ENCODE measurements at places on chromosomes 16 and 17.
A peak's percentile ranks its signal among the peaks of the same experiment; 100 is the strongest.

DNA sequence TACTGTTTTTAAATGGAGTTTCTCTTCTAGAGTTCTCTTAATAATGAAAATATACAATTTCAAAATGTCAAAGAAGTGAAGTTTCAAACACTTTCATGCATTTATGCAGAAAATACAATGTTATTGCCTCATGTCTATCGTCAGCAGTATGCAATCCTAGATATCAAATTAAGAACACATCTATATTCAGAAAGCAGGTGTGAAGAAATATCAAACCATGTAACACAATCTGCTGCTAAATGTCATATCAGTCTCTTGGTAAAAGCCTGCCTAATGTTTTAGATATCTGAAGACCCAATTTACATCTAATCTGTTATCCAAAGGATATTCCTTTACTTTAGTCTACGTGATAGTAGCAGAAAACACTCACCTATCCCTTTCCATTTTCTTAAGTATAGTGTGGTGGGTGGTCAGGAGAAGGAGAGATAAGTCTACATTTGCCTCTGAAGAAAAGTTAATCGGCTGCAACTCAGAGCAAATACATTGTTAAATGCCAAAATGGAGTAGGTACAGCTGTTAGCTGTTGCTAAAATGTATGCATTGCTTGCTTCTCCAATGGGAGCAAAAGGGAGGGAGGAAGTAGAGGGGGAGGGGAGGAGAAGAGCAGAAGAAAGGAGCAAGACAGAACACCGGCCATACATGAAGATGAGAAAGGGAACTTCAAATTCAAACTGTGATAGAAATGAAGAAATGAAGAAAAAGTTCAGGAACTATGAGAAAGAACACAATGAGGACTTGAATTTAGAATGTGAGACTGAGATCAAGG lies 64.9 kb downstream of the ITFG1 start:
- DNase-seq: no peak

GRCh38 chr16:29126057-29126494 lies 141.2 kb downstream of the LAT start:
- no peak for DNase-seq

DNA sequence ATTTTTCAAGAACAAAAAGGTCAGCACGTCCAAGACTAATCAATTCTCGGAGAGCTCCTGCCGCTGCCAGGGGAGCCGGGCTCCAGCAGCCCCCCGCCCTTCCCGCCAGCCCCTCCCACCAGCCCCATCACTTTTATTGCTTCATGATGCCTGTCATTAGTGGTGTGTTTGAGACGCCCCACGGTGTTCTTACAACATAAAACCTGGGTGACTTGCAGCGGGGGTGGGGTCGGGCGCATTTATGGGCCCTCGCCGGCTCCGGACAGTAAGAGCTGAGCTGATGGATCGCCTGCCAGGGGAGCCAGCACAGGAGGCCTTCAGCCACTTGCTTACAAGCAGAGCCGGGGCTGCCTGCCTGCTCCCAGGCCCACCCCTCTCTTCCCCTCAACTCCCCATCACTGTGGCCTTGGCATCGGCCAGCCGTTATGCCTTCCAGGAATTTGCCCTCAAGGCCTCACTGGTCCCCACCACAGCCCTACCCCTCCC lies 82.9 kb upstream of the CBX4 start:
- no peak for DNase-seq

DNA sequence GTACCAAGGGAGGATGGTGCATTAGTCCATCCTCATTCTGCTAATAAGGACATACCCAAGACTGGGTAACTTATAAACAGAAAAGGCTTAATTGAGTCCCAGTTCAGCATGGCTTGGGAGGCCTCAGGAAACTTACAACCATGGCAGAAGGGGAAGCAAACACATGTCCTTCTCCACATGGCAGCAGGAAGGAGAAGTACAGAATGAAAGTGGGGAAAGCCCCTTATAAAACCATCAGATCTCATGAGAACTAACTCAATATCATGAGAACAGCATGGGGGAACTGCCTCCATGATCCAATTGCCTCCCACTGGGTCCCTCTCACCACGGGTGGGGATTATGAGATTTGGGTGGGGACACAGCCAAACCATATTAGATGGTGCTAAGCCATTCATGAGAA lies 84.5 kb downstream of the SEC14L1 start:
- DNase-seq: no peak

DNA sequence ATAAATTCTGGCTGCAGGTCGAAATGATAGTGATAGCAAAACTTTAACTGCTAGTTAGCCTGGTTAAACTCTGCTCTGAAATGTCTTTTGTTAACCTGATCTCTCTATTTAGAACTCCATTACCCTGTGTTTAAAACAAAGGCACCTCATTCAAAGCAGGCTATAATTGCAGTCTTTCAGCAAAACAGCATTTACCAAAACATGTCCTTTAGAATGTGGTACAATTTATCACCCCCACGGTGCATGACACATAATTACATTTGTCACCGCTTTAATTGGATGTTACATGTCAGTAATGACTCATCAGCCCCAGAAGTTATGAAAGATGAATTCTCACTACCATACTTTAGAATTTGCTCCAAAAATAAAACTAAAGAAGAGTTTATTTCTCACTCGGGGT lies 295.4 kb downstream of the TOX3 start:
- peak; percentile 20 for DNase-seq

DNA sequence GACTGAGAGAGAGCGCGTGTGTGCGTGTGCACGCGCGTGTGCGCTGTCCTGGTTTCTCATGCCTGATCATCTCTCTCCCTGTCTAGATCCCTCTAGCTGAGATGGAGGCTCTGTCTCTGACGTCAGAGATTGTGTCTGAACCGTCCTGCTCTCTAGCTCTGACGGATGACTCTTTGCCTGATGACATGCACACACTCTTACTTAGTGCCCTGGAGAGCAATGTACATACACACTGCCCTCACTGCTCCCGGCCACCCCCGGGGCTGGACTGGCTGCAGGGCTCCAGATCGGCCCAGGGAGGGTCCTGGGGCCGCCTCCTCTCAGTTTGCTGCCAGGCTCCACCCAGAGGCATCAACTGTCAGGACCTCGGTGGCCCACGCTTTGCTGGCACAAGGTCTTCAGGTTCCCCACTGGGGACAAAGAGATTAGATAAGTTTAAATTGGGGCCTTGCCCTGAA lies 13.1 kb upstream of the ABCC3 start:
- DNase-seq: no peak

DNA sequence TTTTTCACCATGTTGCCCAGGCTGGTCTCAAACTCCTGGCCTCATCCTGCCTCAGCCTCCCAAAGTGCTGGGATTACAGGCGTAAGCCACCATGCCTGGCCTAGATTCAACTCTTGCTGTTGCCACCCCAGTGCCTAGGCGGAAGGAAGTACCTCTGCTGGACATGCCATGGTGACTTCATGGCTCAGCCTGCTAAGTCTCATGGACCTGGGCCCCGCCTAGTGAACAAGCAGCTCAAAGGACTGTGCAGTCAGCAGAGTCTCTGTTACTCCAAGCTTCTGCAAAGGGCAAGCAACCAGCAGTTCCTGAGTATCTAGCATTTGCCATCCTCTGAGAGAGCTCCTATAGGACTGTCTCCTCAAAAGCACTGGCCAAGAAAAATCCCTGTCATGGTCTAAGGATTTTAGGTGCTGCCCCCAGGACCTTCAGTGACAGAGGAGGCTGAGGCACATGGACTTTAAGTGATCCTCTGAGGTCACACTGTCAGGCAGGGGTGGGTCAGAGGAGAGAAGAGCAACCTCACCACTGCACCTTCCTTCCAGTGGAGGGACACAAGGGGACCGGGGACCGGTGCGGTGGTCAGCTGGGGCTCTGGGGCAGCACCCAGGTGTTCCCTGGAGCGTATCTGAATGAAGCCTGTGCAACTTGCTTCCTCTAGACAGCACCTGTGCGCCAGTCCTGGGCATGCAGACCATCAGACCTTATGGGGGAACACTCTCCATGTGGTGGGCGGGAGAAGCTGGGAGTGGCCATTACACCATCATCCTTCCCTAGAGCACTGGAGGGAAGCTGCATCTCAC lies 71.3 kb downstream of the IL21R start:
- no peak for DNase-seq

- DNase-seq: peak; percentile 86
Observed at GRCh38 chr17:927611-928461, 51.7 kb downstream of the NXN start.

DNA sequence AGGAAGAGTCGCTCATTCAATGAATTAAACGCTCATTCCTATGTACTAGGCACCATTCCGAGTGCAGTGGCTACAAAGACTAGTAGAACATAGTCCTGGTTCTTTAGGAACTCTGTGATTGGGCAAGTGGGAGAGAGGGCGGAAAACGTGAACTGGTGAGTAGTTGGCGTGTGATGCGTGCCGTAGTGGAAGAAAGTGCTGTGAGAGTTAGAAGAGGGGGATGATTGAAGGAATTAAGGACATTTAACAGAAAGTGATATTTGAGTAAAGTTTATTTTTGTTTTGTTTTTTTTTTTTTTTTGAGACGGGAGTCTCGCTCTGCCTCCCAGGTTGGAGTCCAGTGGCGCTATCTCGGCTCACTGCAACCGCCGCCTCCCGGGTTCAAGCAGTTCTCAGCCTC lies 7.9 kb upstream of the SLFN14 start:
- DNase-seq: peak; percentile 53

DNA sequence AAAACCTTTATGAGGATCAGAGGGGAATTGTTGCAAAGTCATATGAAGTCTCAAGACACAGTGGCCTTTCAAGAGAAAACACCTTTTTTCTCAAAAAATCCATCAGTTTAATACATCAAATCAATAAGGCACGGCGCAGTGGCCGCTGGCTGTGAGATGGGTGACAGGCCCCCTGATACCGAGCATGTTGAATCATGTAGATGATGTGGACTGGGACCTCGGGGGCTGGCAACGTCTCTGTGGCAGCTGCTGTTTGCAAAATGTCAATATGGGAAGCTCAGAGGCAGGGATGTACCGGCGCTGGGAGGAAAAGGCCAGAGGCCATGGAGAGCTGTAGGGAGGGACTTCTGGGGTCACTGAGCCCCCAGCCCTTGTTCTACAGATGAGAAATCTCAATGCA lies 169.1 kb downstream of the GSG1L start:
- DNase-seq: no peak

DNA sequence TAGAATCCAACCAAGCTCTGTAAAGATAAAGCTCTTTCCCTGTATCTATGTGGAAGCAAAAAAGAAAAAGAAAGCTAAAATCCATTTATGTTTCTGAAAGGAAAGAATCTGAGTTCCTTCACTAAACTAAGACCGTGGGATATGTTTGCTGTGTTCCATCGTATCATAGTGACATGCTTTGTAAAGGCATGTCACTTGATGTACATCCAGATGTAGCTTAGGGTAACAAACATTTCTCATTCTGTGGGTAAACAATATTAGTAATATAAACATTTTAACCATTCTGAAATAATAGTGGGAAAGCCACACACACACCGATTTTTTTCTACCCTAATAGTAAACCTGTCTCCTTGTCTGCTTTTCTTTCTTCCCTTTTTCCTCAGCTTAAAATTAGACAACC lies 78.1 kb downstream of the TUBD1 start:
- DNase-seq: no peak

DNA sequence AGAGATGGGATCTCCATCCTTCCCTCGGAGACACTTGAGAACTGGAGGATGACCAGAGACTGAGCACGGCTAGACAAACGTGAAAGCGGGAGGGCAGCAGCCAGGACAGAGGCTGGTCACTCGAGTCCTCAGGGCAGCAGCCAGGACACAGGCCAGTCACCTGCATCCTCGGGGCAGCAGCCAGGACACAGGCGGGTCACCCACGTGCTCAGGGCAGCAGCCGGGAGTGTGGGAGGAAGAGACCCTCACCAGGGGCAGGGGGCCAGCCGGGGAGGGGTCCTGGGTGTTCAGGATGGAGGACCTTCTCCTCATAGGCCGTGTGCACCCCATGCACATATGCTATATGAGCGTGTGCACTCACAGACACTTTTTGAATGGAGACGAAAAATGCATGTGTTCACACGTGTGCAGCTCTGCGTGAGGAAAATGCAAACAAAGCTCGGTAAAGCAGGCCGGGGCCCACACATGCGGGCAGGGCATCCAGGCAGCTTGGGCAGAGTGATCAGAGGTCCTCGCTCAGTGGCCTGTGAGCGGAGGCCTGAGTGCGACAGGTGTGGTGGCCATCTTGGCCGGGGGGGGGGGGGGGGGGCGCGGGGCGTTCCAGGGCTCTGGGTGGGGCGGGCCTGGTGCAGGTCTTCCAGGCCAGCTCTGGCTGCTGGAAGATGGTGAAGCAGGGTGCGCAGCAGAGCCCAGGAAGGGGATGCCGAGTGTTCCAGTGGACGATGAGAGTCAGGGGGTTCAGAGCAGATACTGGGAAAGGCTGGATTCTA lies 26.7 kb downstream of the ZNF469 start:
- DNase-seq: no peak

GRCh38 chr16:85651629-85652430 lies 36.9 kb downstream of the GINS2 start:
- DNase-seq: no peak

DNA sequence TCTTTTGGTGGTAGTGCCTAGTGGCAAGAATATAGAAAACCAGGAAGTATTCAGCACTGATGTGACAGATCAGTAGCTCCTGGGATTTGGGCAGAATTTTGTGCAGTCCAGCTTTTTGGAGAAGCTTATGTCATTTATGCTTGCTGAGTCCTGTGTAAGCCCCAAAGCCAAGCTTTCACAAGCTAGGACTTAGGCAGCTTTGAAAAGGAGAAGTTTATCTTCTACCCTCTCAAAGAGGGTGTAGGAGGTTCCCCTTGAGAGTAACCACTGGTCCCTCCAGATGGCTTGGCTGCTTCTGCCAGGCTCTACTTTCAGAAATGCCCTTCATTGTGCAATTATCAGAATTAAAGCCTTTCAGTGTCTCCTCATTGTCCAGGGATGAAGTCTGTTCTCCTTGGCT lies 78.8 kb downstream of the CES1 start:
- no peak for DNase-seq

DNA sequence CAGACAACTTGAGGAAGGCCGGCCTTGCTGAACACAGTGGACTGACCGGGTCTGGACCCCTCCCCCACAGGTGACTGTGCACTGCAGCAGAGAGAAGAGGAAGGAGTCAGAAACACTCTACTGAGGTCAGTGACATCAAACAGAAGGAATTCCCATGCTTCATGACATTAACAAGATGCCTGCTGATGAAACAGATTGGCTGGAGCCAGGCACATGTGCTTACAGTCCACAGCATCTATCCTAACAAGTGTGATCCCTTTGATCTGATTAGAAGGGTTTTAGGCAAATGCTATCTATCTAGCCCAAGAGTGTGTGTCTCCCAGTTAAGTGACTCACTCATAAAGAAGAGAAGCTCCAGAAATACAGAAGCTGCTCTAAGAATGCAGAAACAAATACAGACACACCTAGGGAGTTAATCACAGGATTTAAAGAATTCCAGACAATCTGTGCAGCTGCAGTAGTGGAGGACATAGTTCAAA lies 90.2 kb downstream of the SYCE1L start:
- DNase-seq: peak; percentile 21

DNA sequence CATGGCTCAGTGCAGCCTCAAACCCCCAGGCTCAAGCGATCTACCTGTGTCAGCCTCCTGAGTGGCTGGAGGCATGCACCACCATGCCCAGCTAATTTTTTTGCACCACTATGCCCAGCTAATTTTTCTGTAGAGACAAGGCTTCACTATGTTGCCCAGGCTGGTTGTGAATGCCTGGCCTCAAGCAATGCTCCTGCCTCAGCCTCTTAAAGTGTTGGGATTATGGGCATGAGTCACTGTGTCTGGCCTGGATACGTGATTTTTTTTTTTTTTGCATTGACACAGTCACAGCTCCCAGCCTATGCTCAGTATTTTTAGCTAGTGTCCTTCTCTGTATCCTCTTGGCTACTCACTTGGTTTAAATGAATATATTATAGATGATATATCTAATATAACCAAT lies 377.0 kb upstream of the TNRC6C start:
- peak; percentile 24 for DNase-seq

- peak; percentile 81 for DNase-seq
Observed at GRCh38 chr17:49407981-49408501, 6.6 kb downstream of the PHB1 start.

- DNase-seq: no peak
Observed at GRCh38 chr17:42270170-42270535, 6.0 kb downstream of the STAT5B start.

All from SW480 (cell line).